ENCODE measurements at places on chromosomes 1 and 21.

DNA sequence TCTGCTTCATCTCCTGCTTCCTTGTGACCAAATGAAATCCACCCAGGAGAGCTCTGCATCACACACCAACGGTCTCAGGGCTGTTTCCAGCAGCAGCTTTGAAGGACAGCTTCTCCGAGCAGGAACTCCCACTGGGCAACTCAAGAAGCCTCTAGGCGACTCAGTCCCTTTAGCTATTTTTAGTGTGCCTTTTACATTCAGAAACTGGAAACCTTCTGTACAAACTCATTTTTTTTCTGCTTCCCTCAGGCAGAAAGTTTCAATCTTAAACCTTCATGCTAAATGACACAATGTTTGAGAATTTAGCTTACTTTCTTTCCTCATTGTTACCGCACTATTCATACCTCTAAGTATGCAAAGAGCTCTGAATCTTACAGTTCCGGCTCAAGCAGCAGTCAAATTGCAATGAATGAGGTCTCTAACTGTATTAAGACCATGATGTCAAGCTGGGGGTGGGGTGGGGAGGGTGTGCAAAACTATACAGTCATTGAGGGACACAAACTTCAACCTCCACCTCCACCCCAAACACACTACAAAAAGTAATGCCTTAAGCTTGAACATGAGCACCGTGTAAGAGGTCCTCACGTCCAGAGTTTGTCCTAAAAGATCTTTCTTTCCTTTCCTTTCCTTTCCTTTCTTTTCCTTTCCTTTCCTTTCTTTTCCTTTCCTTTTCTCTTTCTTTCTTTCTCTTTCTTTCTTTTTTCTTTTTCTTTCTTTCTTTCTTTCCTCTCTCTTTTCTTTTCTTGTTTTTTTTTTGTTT lies 16.4 kb upstream of the TARBP1 start:
- DNase-seq = no peak

GRCh38 chr1:107785496-107786202 lies 179.3 kb downstream of the VAV3 start:
- no peak for DNase-seq

DNA sequence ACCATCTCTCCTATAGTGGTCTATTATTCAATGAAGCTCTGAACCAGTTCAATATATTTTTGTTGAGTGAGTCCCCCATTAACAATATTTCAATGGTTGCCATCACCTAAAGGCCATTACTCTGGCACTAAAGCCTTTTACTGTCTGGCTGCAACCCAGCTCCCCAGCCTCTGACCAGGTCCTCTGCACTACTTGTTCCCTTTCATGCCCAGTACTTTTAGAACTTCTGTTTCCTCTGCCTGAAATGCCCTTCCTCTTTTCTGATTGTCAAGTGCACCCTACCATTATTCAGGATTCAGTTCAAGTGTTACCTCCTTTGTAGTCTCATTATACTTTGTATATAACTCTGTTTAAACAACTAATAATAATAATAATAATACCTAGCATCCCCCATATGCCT lies 30.4 kb upstream of the ZFYVE9 start:
- no peak for DNase-seq

- no peak for DNase-seq
These were observed 18.3 kb downstream of the ACKR1 start for GRCh38 chr1:159223004-159223403.

DNA sequence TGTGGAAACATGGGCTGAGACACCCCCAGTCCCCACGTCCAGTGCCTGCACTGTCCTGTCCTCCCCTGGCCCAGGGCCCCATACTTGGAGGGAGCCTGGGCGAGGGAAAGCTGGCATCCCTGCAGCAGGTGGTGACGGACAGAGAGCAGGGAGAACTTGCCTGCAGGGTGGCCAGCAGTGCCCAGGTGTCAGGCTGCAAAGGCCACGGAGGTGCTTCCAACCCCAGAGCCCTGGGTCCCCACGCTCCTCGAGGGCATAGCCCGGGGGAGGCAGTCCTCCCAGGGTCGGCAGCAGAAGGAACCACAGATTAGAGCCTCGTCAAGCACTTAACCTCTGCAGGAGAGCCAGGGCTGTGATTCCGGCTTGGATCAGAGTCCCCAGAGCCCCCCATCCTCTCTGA lies 77.5 kb downstream of the ARHGEF16 start:
- DNase-seq = no peak

DNA sequence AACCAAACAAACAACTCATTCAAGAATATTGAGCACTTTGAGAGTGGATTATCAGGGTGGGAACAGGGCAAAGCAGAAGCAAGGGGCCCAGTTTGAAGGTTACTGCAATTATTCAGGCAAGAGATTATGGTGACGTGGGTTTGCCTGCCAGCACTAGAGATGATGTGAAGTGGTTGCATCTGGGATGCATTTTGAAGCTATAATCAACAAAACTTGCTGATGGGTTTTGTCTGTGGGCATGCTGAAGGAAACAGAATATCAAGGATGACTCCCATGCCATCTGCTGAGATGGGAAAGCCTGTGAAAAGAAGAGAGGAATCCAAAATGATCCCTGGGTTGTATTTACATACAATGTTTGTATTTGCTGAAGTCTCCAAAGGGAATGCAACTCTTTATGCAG lies 224.3 kb upstream of the GREM2 start:
- no peak for DNase-seq

DNA sequence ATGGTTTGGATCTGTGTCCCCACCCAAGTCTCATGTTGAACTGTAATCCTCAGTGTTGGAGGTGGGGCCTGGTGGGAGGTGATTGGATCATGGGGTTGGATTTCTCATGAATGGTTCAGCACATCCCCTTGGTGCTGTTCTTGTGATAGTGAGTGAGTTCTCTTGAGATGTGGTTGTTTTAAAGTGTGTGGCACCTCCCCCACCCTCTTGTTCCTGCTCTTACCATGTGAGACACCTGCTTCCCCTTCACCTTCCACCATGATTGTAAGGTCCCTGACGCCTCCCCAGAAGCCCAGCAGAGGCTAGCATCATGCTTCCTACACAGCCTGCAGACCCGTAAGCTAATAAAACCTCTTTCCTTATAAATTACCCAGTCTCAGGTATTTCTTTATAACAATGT lies 55.8 kb downstream of the SUSD4 start:
- no peak for DNase-seq

DNA sequence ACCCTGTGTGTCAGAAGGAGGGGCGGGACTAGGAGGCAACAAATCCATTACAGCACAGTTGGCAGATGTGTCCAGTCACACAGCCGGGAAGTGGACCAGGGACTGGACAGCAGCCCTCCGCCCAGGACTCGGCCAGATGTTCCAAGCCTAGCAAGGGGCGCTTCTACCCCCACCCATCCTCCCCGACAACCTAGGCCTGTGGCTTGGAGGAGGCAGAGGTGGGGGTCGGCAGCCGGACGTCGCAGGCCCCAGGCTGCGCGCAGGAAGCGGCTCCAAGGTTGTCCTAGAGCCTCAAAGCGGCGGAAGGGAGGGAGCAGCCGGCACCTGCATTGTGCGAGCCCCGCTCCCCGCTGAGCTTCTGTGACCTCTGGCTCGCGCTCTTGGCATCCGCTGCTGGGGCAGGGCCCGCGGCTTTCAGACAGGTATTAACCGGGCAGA lies 20.6 kb upstream of the MYCL start:
- DNase-seq = no peak

DNA sequence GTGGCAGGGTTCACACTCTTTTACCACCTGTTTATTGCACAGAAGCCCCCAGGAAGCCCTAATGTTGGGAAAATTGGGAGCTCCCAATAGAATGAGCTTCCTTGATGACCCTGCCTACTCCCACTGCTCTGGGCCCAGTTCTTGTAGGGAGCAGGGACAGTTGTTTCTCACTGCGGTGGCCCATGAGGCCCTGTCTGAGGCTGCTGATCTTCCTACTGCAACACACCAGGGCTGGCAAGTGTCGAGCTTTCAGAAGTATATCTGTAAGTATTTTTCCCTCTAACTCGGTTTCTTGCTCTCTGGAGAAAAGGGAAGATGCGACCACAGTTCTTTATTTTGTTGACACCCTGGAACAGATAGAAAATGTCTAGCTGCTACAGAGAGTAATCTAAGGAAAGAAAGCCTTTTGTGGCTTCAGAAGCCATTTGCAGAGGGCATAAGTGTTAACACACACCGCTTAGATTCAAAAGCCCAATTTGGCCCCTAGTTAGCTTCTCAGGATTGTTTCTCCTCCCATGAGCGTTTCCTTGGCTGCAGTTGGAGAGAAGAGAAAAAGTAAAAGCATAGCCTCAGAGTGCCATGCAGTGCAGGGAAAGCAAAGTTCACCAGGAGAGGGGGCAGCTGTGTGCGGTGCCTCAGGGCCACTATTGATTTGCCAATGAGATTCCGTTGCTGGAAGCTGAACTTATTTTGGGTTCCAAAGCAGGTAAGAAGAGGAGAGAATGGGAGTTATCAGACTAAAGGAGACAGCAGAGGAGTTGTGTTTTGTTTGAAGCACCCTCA lies 102.6 kb downstream of the SELENOF start:
- no peak for DNase-seq

GRCh38 chr21:32909393-32909792 lies 116.3 kb upstream of the OLIG2 start:
- DNase-seq = no peak

- no peak for DNase-seq
These were observed 2.8 kb downstream of the COL18A1 start for GRCh38 chr21:45407629-45408247.

DNA sequence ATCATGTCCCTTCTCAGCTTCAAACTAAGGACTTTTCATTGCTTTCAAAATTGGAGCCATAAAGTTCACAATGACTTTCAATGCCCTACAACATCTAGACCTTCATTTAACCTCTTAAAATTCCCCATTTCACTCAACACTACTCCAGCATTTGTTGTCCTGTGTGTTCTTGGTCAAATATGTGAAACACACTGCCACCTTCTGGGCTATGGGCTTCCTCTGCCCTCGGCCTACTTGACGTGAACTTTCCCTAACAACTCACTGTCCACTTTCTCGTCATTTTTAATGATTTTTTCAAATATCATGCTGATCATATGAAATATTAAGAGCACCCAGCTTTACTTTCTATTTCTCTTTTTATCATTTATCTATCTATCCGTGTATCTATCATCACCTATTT lies 2018.4 kb downstream of the NCAM2 start:
- DNase-seq = peak; percentile 43

GRCh38 chr1:53643041-53643880 lies 95.7 kb downstream of the GLIS1 start:
- no peak for DNase-seq

DNA sequence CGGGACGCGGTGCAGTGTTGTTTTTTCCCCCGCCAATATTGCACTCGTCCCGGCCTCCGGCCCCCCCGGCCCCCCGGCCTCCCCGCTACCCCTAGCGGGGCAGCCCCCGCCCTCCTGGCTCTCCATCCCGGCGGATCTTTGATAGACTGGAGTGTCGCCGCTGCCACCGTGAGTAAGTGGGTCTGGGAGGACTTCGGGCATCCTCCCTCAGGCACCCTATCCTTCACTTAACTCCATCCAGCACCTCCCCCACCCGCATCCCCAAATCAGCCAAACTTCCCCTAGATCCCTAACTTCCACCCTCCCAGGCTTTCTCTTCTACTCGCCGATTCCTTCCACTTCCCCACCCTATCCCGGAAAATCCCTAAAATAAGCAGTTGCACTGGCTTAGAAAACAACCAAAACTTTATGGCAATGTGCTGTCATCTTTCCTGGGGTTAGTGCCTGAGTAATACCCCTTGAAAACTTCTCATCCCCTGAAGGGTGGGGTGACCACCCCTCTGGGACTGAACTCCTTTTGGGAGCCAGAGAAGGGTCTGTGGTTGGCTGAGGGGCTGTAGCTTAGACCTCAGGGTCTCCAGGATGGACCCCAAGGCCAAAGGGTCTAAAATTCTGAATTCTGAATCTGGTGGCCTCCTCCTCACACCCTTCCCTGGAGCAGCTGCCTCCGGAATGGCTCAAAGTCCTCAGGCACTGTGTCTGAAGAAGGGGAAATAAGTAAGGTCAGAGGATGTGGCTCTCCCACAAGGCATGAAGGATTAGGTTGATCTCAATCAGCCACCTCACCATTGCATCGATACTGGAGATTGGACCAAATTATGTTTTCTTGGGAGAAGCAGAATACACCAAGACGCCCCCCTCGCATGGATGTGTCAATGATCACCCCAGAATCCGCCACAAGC lies 12.2 kb downstream of the THBS3 start:
- no peak for DNase-seq

DNA sequence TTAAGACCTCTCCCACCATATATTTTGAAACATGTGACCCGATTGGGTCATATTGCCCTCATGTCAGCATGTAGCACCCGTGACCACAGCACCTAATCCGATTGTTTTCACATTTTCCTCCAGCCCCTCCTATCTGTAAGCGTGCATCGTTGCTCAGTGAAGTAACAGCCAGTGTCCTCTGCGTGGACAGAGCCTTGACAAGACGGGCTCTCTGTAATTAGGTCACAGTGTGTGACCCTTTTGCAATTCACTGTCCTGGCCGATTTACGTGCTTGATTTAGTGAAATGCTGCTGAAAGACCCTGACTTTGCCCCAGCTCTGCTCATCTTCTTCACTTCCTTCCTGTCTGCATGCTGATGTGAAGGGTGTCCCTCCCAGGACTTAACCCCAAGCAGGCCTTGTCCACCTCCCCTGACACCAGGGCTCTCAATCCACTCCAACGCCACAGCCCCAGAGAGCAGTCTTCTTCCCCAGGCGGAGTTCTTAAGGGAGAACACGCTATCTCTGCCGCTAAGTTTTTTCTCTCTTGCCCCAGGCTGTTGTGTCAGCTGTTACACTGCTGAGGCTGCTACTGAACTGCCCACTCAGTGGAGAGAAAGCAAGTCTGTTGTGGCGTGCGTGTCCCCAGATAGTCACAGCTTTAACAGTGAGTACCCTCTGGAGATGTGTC lies 19.4 kb downstream of the URB2 start:
- no peak for DNase-seq

GRCh38 chr21:25509862-25510261 lies 97.4 kb downstream of the MRPL39 start:
- DNase-seq = no peak

GRCh38 chr1:181140891-181141290 lies 52.4 kb downstream of the IER5 start:
- no peak for DNase-seq

GRCh38 chr1:41888756-41889155 lies 30.0 kb downstream of the HIVEP3 start:
- DNase-seq = no peak

DNA sequence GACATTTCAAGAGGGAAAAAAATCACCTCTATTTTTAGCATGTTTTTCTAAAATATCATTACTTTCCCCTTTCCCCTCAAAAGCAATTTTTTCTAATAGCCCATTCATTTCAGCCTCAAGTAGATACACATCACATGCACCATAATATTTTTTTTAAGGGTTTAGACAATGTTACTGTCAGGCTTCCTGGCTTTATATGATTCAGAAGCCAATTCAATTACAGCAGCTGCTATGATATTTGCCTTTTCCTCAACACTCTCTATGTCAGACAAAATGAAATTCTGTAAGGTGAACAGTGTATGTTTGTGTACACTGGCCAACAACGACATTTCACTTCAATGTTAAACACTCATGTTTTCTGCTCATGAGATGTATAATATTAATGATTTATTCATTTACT lies 46.5 kb downstream of the OMA1 start:
- DNase-seq = no peak

DNA sequence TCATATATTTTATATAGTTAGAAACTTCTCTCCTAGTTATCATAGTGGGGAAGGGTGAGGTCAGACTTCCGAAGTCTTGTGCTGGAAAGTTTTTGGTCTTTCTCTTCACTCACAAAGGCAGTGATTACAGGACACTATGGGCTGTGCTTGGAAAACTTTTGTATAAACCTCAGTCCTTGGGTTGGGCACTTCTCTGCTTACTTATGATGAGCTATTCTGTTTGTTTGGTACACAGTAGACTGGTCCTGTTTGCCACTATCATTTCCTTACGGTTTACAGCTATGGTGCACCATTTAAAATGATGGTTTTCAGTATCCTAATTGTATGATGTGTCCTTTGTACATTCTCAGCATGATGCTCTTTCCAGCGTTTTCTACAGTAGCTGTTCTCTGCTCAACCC lies 75.5 kb downstream of the MAP3K7CL start:
- DNase-seq = no peak
